ENCODE measurements at places on chromosomes 7 and 10. TPM values are rescaled to one million over a fixed set of nuclear protein-coding genes. Genes with fewer than 3 reads are reported as not detected.

Gene ADCYAP1R1
- not detected for total RNA-seq

DNA sequence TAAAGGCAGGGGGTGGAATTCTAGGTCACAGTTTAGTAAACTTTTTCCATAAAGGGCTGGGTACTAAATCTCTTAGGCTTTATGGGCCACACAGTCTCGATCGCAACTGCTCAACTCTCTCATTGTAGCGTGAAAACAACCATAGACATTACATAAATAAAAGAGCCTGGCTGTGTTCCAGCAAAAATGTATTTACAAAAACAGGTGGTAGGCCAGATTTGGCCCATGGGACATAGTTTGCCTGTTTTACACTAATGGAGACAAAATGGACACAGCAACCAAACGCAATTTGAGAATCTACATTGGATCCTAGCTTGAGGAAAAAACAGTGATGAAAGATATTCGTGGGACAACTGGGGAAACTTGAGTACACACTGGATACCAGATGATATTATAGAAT lies 23.2 kb upstream of the MALSU1 start:
- DNase-seq: no peak

Gene ANKRD30A
- total RNA-seq: not detected

Gene CPEB3
- 2.5 TPM for total RNA-seq

GRCh38 chr7:68505721-68506120 lies 1092.6 kb upstream of the AUTS2 start:
- no peak for DNase-seq

DNA sequence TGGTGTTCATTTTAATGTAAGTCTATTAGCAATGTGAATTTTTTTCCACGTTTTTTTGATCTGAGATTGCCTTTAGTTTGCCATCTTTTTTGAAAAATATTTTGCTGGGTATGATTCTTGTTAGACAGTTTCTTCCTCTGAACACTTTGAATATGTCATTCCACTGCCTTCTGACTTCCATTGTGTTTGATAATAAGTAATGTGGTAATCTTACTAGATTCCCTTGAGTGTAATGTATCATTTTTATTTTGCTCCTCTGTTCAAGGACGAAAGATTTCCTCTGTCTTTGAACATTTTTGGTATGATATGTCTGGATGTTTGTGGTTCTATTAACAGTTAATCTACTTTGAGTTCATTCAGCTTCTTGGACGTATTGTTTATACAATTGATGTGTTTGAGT lies 371.4 kb downstream of the SUGCT start:
- DNase-seq: no peak

- DNase-seq: no peak
These were observed 26.9 kb downstream of the HIP1 start for GRCh38 chr7:75711656-75712514.

Gene GPR15LG
- not detected for total RNA-seq

- no peak for DNase-seq
These were observed 73.4 kb downstream of the CAV1 start for GRCh38 chr7:116598278-116598677.

Gene PFKFB3
- total RNA-seq: 108 TPM

DNA sequence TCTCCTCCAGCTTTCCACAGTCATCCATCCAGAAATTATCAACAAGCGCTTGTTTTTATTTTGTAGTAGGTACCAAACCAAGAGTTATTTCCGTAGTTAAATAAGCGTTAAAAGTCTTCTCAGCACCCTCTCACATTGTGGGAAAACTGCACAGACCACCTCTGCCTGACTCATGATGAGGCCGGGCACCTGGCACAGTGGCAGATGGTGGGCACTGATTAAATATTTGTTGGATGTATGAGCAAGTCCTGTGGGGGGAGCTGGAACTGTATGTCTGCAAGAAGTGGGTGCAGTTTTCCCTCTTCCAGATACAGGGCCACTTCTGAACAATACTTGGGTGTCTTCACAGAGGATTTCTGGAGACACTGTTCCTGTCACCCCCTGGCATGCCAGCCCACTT lies 5.3 kb upstream of the REPIN1 start:
- no peak for DNase-seq

- DNase-seq: peak; percentile 90
These were observed 23.7 kb downstream of the RTKN2 start for GRCh38 chr10:62244785-62245467.

Gene MRLN
- 0.82 TPM for total RNA-seq

- no peak for DNase-seq
These were observed 245.7 kb upstream of the FOXK1 start for GRCh38 chr7:4436361-4436895.

GRCh38 chr7:104328970-104329825 lies 795 bp downstream of the LHFPL3 start:
- DNase-seq: no peak

DNA sequence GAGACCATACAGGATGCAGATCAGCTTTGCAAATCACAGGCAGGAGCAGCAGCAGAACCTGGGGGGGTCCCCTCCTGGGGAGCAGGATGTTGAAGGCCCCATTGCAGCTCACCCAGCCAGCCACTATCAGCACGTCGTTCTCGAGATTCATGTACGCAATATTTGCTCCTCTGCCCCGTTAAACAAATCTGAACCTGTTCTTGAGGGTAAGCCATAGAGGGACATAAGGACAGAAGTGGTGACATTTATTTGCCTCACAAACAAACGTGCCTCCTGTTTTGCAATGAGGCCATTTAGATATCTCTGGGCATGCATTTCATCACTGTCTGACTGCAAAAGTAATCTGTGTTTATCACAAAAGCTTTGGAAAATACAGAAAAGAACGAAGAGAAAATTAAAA lies 87.3 kb upstream of the BAIAP2L1 start:
- DNase-seq: no peak

DNA sequence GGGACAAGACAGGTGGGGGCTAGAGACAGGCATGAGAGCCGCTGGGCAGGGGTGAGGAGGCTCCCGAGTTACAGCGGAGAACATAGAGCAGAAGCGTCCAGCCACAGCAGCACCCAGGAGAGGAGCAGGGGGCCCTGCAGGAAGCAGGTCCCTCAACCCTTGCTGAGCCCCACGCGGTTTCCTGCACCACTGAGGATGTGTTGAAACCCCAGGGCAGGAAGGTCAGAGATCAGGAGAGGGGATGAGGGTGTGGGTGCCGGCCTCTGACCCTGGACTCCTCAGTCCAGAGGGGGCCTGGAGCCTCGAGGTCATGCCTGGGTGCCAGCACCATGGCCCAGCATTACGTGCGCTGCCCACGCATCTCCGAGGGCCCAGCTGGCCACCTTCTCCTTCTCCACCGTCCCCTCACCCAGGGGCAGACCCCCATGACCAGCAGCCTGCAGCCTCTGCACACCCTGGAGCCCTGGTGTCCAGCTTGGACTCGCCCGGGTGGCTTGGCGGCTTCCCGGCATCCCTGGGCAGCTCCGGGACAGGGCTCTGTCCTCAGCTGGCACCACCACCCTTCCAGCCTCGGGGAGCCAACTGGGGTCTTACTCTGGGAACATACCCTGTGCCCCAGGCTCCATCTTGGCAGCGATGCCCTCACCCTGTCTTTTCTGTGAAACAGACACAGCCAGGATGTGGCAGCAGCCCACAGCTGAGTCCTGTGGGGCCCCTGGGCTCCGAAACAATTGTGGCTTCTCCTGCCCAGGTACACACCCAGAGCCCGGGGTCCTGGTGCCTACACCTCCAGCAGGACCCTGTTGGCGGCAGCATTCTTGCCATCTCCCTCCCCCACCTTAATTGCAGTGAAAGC lies 52.0 kb downstream of the STK32C start:
- no peak for DNase-seq

Gene HILPDA
- 171 TPM for total RNA-seq

DNA sequence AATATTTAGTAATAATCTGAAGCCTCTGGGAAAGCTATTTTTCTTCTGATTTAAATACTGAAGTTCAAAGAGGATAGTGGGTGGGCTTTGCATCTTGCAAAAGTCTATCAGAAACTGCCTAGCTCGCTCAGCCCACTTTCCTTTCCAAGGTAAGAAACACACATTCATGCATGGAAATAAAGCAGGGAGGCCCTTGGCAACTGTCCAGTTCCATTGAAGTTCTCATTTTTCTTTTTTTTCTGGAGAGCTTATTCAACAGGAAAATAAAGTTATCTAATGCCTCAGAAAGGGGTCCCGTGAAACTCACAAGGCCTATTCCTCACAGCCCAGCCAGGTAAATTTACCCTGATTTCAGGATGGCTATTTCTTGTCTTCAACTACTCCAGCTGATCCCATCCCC lies 654.9 kb downstream of the KCNMA1 start:
- no peak for DNase-seq

DNA sequence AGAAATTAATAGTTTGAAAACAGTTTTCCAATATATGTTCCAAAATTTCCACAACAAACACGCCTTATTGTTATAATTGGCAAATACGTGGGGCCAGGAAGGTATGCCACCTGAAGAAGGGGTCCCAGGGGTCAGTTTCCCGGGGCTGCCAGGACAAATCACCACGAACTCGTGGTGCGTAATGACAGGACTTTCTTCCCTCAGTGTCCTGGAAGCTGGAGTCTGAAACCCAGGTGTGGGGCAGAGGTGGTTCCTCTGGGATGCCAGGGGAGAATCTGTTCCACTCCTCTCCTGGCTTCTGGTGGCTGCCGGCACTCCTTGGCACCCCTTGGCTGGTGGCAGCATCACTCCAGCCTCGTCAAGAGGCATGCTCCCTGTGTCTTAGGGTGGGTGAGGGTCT lies 56.7 kb downstream of the CHST15 start:
- no peak for DNase-seq

DNA sequence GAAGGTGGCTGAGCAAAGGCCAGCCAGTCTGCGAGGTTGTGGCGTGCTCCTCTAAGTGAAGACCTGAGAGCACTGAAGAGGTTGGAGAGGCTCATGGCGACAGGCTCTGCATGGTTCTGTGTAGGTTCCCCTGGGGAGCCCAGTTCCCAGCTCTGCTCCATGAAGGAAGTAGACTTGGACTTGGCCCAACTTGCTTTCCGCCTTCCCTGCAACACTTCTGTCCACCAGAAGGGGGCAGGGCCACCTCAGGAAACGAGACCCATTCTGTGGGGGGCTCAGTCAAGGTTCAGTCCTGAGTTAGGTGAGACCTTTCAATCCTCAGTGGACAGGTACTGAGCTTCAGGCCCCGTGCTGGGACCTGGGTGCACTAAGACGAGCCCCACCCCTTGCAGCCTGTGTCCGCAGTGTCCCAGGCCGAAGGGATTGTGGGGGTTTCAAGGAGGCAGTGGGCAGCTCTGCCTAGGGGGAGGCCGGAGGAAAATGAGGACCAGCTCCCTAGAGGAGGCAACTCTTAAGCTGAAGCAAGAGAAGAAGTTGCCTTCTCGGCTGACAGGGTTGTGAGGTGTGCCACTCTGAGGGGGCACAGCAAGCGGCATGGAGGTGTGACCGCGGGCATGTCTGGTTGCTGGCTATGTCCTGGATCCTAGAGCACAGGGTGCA lies 15.0 kb upstream of the PCBD1 start:
- peak; percentile 76 for DNase-seq

- peak; percentile 62 for DNase-seq
These were observed 108.7 kb downstream of the TYW1 start for GRCh38 chr7:67105377-67105776.

Gene RBP3
- total RNA-seq: not detected

GRCh38 chr7:3732395-3733005 lies 431.4 kb downstream of the SDK1 start:
- DNase-seq: no peak
